ENCODE measurements at places on chromosomes 3 and 15.
A peak's percentile ranks its signal among the peaks of the same experiment; 100 is the strongest.

DNA sequence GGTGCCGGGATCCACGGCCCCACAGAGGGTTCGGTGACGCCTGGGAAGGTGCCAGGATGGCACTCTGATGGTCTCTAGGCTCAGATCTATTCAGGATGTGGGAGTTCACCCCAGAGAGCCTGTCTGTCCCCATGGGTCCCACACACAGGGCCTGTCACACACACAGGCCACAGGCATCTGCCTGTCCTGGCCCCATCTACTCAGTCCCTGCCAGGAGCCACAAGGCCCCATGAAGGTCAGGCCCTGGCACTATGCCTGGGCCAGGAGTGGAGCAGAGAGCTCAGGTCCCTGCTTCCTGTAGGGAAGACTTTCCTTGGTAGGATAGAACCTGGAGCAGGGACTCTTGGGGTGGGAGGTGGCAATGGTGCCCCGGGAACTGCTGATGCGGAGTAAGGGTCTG is 49.0 kb upstream of the FURIN start:
- DNase-seq: no peak

DNA sequence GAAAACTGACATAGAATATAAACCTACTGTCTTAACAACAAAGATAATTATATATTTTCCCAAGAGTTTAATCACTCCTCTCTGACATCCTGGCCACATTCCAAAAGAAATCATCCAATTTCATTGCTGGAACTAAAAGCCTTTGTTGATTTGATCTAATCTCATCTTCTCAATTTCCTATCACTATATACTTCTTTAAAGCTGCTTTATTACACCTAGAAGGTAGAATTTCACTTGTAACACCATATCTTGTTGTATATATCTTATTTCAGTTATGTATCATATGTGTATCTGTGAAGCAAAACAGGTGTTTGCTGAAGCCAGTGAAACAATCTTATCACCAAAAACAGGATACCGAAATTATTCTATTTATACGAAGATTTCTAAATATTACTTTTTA is 740.2 kb downstream of the ROBO1 start:
- DNase-seq: no peak

DNA sequence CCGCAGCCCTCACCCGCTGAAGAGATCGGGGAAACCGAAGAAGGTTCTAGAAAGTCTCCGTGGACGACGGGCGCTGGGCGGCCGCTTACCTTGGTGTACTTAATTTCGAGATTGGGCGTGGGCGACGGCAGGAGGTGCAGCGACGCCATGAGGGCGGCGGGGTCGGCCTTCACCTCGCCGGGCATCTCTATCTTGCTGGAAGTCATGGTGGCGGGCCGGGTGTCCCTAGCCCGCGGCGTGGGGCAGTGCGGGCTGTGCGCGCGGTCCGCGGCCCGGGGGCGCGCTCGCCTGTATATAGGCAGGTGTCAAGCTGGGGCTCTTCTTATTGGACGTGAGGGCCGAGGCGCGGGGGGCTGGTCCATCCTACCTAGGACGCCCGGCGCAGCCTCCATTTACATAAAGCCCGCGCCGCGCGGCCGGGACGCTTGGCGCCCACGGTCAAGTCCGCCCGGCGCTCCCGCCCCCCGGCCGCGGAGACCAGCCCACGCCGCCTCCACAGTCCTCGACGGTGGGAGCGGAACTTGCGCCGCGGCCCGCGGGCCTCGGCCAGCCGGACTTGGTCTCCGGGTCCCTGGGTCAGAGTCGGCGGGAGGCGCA is at the start of gene ALDH1A2:
Gene ALDH1A2, minus strand, starts transcription at position 267 of the 597 bp plus-strand sequence. Its CDS starts 61 bp downstream, at position 206.
- DNase-seq: no peak

DNA sequence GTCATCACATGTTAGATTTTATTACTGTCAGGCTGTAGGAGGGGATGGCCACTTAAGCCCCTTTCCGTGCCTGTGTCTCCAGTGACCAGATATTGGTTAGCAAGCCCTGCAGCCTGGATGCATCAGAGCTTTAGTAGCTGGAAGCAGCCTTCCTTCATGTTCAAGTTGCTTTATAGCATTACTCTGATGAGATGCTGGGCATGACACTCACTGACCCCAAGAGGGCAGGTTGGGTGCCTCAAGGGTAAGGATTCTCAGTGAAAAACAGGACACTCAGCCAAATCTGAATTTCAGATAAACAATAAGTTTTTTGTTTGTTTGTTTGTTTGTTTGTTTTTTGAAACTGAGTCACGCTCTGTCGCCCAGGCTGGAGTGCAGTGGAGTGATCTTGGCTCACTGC is 68.5 kb upstream of the PTX3 start:
- DNase-seq: no peak

- no peak for DNase-seq
These were observed 657 bp downstream of the PATL2 start for GRCh38 chr15:44710236-44711095.

DNA sequence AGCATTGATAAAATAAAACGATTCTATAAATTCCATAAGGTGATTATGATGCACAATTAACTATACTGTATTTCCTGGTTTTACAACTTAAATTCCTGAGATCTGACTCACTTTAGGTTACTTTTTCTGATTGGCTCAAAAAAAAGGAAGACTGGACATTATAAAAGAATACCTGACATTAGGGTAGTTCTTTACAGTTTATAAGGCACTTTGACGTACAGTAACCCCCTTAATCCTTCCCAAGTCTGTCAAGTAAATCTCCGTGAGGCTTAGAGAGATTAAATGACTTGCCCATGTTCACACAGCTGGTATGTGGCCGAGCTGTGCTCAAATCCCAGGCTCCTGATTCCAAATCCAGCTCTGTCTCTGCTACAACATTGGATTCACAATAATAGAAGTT is 1.0 kb upstream of the SLTM start:
- peak; percentile 23 for DNase-seq

GRCh38 chr15:99016680-99017321 is 9.2 kb upstream of the PGPEP1L start:
- DNase-seq: peak; percentile 67

- DNase-seq: peak; percentile 36
These were observed 2.9 kb downstream of the CTNNB1 start for GRCh38 chr3:41202075-41202833.

- DNase-seq: no peak
These were observed 29.9 kb upstream of the FBN1 start for GRCh38 chr15:48675436-48675835.

GRCh38 chr3:128850544-128850943 is 28.9 kb upstream of the ACAD9 start:
- DNase-seq: no peak

DNA sequence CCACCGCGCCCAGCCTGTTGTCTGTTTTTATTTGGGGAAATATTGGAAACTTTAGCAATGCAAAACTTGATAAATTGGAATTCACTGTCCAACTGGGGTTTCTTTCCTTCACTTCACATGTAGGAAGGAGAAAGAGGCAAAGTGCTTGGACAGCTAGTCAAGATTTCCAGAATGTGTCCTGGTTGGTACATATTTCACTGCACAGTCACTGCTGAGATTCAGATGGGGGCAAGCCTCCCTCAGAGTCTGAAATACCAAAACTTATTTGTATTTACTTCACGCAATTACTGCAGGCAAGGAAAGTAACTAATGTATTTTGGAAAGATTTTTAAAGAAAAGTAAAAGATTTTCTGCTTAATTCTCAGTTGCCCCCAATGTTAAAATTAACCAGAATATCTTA is 21.0 kb downstream of the LRRC31 start:
- DNase-seq: no peak

DNA sequence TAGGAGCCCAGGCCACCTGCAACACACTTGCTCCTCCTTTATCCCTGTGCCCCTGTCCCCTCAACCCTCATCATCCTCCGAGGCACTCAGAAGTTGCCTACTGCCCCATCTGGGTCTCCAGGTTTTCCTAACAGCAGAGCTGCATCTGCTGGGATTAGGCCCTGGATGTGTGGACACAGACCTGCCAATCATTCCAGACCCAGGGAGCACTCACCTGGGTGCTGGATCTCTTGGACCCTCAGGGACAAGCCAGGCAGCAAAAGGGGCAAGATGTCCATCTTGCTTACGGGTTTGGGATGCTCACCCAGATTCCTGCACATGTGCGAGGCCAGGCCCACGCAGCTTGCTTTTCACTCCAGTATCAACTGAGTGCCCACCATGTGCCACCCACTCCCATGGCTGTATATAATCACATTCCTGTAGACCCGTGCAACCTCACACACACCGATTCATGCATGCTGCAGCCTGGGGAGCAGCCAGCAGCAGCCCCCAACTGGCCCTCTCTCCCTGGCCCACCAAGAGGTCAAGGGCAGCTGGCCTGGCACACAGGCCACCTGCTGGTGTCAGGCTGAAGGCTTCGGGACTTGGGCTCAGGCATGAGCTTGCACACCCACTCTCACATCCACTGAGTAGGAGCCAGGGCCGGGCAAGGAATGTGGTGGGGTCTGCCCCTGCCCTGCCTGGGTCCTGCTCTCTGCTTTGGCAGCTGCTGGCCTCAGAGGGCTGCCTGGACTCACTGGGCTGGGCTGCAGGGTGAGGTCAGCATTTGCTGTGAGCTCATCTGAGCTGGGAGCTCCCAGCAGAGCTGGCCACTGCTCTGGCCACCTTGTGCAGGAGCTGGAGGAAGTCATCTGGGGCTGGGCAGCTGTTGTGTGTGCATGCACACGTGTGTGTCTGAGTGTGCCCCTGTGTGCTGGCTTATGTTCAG is 14.9 kb downstream of the PRKCD start:
- DNase-seq: no peak

DNA sequence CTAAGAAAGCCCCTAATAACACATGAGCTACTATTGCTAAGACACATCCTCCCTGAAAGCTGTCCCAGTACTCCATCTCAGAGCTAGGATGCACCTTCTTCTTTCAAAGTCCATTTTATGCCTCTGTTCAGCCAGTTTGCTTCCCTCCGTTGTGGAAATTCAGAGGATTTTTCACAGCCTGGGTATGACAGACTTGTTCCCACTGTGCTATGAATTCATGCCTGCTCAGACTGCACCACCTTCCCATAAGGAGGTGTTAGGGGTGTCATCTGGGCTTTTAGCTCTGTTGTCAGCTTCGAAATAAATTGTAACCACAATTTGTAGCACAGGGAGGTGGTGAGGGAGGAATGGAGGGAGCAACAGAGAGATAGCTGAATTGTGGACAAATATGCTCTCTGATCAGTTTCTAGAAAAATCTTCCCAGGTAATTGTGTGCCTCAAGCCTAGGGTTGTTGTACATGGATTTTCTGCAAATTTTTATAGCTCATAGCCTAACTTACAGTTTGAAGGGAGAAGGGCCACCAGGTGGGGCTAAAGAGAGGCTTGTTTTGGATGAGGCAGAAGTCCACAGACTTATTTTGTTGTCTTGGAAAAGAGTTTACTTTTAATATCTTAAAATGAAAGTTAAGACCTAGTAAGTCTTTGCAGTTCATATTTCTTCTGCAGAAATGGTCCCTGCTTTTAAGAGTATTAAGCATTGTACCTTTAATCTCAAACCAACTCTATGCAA is 462.0 kb downstream of the PDCD6IP start:
- DNase-seq: peak; percentile 6

DNA sequence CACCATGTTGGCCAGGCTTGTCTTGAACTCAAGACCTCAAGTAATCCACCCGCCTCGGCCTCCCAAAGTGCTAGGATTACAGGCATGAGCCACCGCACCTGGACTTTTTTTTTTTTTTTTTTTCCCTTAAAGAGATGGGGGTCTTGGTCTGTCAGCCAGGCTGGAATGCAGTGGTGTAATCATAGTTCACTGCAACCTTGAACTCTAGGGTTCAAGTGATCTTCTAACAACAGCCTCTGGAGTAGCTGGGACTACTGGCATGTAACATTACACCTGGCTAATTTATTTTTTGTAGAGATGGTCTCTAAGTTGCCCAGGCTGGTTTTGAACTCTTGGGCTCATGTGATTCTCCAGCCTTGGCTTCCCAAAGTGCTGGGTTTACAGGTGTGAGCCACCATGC is 81.6 kb downstream of the ANKRD28 start:
- no peak for DNase-seq

GRCh38 chr3:82038556-82038955 is 277.1 kb upstream of the GBE1 start:
- no peak for DNase-seq

DNA sequence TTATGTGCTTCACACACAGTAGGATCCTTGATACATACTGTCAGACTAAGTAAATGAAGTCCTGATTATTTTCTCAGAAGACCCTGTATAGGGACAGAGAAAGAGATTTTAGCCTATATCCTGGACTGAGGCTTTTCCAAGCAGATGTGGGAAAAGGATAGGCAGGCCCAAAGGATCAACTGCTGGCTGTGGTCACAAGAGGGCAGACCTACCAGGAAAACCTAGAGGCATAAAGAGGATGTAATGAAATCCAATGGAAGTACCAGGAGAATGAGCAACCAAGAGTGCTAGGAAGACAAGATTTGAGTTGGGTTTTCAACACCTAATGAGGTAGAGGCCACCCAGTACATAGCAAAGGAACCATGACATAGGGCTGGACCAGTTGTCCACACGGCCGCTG is 23.1 kb downstream of the DCLK3 start:
- peak; percentile 8 for DNase-seq

DNA sequence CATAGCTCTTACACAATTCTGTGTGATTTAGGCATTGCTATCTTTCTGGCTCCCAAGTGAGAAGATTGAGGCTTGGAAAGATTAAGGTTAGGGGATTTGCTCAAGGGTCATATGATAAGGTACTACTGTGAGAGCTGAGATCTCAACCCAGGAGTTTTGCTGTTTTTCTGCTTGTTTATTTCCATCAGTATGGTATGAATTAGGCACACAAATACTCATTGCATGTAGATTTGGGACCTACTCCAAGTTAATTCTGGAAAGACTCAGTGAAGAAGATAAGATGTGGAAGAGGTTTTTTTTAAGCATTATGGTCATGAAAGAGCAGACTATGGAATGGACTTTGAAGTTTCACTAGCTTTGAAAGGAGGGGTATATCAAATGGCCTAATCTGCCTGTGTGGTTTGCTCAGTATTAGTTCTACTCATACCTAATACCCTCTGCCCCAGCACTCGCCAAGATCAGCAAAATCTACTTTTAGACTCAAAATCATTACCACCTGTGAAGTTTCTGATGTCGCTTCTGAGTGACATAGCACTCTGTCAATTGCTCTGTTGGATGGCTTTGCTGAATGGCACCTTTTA is 12.5 kb downstream of the MBNL1 start:
- DNase-seq: no peak

GRCh38 chr3:160765211-160765610 is 9.2 kb downstream of the PPM1L start:
- DNase-seq: no peak

- DNase-seq: no peak
These were observed 206.1 kb downstream of the TLE3 start for GRCh38 chr15:69891606-69892005.

DNA sequence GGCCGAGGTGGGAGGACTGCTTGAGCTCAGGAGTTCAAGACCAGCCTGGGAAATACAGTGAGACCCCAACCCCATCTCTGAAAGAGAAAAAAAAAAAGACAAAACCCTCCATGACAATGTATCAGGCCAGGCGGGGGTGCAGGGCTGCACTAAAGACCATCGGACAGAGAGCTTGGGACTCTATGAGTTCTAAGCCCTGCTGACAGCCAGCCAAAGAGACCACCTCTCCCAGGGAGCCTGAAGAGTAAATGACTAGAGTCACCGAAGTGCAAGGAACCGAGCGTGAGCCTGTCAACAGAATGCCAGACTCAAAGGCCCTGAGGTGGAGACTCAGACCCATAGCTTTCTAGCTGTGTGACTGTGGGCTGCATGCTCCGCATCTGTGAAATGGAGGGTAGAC is 12.5 kb downstream of the POC1A start:
- no peak for DNase-seq
